T-helper 2 cell treated with Interferon-gamma antibody and Interleukin-4, amounts not matched to agents 5 μg/mL and 100 μg/mL, for 36 hours (primary cell): ENCODE measurements at places on chromosomes 6 and 20.
A peak's percentile ranks its signal among the peaks of the same experiment; 100 is the strongest.

- no peak for DNase-seq
These were observed 304.0 kb downstream of the QKI start for GRCh38 chr6:163718537-163718936.

DNA sequence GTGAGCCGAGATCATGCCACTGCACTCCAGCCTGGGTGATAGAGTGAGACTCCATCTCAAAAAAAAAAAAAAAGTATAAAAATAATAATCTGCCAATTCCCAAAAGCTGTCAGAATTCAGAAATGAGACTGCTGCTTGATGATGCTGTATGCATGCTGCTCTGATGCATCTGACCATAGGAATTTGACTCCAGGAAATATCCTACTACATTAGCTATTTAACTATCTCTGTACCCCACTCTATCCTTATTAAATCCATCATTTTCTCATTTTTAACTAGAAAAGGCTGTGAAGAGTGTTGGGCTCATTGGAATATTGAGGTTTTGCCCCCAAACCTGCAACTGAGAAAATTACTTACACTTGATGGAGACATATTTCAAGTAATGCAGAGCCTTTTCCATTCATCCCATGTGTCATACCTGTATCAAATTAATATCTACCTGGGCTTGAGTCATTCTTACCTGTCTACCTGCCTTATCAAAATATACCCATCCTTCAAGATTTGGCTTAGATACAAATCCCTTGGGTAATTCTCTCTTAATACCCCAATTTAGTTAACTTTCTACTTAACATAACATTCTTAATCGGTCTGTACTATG lies 135.2 kb upstream of the PREP start:
- DNase-seq, result no peak

DNA sequence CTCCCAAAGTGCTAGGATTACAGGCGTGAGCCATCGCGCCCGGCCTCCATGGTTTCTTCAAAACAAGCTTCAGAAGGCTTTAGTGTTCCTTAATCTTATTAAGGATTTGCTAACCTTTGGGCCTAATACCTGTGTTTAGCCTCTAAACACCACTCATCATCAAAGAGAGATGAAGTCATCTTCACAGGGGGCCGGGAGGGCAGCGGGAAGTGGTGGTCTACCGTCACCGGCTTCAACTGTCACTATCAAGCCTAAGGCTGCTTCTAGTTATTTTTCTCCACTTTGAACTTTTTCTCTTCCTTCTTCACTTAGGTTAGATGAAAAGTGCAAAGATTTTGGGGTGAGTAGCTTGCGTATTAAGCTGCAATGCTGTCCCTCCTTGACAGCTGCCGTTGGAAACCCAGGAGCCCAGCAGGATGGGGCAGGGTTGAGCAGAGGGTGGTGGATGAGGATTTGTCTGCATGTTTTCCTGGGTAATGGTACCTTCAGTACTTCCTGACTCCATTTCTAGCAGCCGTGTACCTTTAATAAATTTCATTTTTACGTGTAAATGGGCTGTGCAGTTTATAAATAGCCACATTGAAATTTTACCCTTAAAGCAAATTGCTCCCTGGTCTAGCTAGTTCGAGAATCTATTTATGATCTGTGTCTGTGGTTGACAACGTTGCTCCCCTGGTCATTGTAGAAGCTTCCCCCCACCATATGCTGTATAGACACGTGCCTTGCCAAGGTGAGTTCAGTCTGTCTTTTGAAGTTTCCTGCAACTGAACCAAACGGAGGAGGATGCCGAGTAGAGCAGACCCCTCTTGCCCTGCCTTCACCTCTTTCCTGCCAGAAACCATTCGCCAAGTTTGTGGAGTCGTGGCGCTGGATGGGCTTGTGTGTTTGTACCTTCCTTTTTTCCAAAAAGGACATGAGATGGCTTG lies 64.8 kb downstream of the SYNJ2 start:
- DNase-seq, result no peak

GRCh38 chr6:157323966-157324300 lies 614 bp upstream of the TMEM242 start:
- DNase-seq, result peak; percentile 31

GRCh38 chr6:11326116-11326515 lies 93.6 kb upstream of the NEDD9 start:
- no peak for DNase-seq

DNA sequence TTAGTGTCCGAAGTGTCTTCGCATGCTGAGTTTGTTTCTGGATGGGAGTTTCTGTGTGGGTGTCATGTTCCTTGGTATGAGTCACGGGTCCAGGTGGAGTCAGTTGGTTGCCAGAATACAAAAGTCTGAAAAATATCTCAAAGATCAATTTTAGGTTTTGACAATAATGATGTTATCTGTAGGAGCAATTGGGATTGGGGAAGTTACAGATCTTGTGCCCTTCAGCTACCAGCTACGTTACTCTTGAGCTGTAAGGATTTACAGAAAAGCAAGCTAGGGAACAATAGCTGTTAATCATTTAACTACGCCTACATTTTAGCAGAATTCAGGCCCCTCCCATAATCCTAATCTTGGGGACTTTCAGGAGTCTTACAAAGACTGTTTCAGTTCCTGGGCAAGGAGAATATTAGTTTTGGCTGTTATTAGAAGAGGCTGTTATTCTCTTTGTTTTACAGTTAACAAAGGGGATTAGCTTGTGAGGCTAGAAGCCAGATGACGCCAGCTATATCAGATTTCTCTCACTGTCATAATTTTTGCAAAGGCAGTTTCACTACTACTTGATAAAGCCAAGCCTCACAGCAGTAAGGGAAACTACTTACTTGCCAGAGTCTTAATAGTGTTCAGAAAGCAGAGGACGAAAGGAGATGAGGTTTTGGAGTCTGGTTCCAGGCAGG lies 15.4 kb upstream of the SLC22A16 start:
- DNase-seq, result no peak

- no peak for DNase-seq
These were observed 32.7 kb upstream of the FANCE start for GRCh38 chr6:35419417-35419816.

DNA sequence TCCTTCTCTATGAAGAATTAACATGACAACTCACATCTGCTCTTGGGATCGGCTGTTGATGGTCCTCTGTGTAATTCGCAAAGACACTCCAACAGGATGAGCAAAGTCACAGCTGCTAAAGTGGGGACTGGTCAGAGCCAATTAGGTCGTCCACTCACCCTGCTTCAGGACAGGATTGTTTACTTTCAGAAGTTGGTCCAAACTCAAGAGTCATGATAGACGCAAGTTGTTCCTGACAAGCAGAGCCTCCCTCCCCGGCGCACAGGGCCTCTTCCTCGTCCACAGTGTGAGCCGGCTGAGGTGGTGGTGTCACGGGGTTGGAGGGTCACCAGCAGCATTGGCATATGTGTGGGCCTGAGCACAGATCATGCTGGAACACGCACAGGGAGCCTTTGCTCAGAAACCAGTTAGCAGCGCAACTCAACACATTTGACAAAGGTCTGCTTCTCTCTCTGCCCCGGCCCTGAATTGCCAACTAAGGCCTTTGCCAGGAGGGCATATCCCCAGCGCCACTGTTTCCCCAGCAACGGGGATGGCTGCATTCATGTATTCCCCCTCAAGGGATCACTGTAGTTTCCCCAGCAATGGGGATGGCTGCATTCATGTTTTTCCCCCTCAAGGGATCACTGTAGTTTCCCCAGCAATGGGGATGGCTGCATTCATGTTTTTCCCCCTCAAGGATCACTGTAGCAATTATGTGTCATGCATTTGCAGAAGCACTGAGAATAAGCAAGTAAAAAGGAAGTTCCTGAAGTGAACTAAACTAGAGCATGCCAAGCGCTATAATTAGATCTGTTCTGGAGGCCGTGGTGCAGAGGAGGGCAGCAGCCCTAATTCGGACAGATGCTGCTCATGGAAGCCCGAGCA lies 111.7 kb downstream of the THBS2 start:
- no peak for DNase-seq

GRCh38 chr6:165717732-165718465 lies 54.9 kb upstream of the PDE10A start:
- DNase-seq, result no peak

GRCh38 chr6:73460056-73460455 lies 1.5 kb upstream of the MTO1 start:
- no peak for DNase-seq

- DNase-seq, result no peak
These were observed 224.1 kb downstream of the TAF4 start for GRCh38 chr20:61841551-61841950.

DNA sequence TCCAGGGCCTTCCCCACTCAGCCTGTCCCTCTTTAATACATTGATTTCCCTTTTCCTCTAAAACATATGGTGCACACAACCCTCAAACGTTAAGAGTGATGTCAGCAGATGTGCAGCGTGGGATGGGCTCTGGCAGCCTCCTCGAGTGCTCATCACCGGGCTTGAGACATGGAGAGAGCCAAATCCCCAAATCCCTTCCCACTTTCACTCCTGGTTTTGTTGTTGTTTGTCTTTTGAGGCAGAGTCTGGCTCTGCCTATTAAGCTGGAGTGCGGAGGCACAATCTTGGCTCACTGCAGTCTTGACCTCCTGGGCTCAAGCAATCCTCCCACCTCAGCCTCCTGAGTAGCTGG lies 5.8 kb upstream of the PLTP start:
- DNase-seq, result no peak

- DNase-seq, result peak; percentile 63
These were observed 267.0 kb downstream of the TMEM242 start for GRCh38 chr6:157056275-157056674.

GRCh38 chr6:137387096-137387764 lies 107.0 kb downstream of the OLIG3 start:
- no peak for DNase-seq

GRCh38 chr6:32252331-32253009 lies 28.6 kb upstream of the NOTCH4 start:
- no peak for DNase-seq

- no peak for DNase-seq
These were observed 9.8 kb upstream of the MAPRE1 start for GRCh38 chr20:32809907-32810306.

- DNase-seq, result no peak
These were observed 111.9 kb upstream of the SIRPG start for GRCh38 chr20:1769491-1769890.

DNA sequence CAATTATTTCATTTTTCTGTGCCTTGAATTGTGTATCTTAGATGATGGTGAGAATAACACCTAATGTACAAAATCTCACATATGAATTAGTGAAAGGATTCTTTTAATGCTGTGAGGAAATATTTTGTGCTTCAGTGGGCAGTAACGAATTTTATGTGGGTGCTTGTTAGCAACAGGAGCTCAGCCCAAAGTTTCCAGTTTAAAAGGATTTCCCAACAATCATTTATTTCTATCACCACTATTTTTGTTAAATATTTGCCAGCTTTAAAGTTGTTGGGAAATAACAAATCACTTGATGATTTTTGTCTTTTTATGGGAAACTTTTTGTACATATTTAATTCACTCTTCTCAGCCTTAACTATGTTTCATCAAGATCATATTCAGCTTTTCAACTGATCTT lies 111.8 kb downstream of the QKI start:
- DNase-seq, result no peak

DNA sequence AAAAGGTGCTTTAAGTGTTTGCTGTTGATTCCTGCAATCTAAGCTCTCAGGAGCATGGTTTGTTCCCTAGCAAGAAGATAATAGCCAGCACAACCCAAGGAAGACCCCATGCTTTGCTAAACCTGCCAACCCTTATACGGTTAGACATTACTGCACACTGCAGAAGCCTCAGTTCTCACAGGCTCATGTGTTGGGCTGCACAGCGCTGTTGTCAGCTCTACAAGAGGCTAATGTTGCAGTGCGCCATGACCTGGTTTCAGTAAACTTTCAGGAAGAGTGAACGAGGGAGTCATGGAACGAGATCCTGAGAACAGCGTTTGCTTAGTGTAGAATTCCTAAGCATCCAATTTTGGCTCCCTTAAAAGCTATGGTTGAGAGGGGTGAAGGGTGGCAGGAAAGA lies 218.5 kb downstream of the ARHGAP18 start:
- DNase-seq, result no peak

DNA sequence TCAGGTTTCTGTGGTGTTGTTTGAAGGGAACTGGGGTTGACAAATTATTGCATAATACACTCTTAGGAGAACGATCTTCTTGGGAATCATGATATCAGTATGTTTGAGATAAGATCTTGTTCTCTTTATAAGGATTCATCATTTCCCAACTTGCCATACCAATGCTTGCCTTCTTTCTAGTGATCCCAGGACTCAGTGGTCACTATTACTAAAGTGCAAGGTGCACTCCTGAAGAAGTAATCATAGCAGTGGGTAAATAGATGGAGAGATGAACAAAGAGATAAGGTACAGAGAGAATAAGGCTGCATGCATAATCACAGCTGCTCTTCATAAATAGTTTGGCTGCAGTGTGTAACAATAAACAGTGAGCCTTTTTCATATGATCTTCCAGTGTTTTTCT lies 404.0 kb downstream of the DOK5 start:
- DNase-seq, result no peak

- no peak for DNase-seq
These were observed 101.2 kb upstream of the TRAF3IP2 start for GRCh38 chr6:111706841-111707391.
